ENCODE measurements at places on chromosomes 2 and 18.

DNA sequence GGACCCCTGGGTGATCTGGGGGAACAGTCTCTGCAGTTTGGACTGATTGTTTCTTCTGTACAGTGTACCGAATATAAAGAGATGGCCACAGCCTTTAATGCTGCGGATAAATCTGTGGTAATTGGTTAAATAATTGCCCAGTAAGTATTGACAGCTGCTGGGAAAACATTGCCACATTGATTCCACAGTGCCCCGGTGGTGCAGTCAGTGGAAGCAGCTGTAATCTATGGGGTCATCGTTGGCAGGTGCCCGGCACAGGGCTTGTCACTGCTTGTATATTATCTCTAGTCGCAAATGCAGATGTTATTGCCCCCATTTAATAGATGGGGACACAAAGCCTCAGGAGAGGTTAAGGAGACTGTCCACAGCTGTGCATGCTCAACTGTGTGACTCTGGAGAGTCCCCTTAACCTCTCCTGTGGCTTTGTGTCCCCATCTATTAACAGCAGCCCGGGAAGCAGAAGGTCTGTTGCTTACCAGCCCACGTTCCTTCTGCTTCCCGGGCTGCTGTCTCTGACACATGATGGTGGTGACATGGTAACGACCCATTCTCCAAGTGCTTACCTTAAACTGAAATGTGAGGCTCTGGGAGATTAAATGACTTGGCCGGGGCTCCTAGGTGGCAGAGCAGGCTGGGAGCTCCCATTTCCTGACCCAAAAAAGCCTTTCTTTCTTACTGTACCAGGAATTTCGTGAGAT lies 76.9 kb downstream of the NCK2 start:
- H3K4me1 ChIP-seq, result no peaks in the 10 kb centered on the region
- H3K36me3 ChIP-seq, result no peaks in the 10 kb centered on the region
- H3K27ac ChIP-seq, result no peak overlapping the region
- DNase-seq, result no peak
- H3K27me3 ChIP-seq, result no peaks in the 10 kb centered on the region

GRCh38 chr2:224220586-224221255 lies 181.2 kb downstream of the FAM124B start:
- no peak for DNase-seq
- H3K27me3 ChIP-seq, result no peaks in the 10 kb centered on the region
- H3K4me3 ChIP-seq, result no peak overlapping the region

DNA sequence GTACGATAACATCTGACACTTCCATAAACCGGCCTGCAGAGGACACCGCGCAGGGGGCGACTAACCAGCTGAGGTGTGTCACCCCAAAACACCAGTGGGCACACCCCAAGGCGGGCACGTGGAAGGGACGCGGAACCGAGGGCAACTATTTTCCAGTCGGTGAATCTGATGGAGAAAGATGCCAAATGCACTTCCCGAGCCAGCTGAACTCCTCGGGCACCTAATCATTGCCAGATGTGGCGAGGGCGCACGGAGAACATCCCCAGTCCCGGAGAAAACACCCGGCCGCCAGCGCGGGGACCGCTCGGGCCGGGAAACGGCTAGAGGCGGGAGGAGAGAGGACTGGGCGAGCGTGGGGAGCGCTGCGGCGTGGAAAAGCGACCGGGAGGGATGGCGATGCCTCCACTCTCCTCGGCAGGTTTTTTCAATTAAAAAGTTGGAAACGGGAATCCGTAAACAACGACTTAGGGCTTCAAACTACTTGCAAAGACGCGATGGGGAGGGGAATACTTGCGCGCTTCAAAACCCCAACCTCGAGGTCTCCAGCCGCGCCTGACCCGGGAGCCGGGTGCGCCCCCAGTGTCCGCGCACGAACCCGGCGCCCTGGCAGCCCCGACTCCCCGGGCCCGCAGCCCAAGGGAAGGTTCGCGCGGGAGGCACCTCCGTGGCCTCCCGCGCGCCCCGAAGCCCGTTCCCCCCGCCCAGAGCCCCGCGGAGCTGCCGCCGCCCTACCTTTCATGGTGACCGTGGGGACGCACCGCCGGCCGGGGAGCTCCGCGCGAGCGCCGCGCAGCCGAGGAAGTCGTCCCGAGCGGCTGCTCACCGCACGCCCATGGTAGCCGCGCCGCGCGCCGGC lies 497 bp downstream of the COLEC12 start:
- peak overlapping the region; percentile 48 for H3K4me3 ChIP-seq
- DNase-seq, result peak; percentile 52
- H3K27ac ChIP-seq, result no peak overlapping the region
- no peaks in the 10 kb centered on the region for H3K36me3 ChIP-seq
- peaks cover 13% of the 10 kb centered on the region for H3K4me1 ChIP-seq

GRCh38 chr2:42922790-42923579 lies 130.6 kb upstream of the HAAO start:
- no peaks in the 10 kb centered on the region for H3K36me3 ChIP-seq
- H3K4me1 ChIP-seq, result peaks cover 30% of the 10 kb centered on the region
- H3K27ac ChIP-seq, result no peak overlapping the region
- H3K27me3 ChIP-seq, result no peaks in the 10 kb centered on the region
- no peak for DNase-seq
- H3K4me3 ChIP-seq, result no peak overlapping the region

Data from H1 (cell line).